Astrocyte of the hippocampus (primary cell): ENCODE measurements at places on chromosomes 6 and 20.

DNA sequence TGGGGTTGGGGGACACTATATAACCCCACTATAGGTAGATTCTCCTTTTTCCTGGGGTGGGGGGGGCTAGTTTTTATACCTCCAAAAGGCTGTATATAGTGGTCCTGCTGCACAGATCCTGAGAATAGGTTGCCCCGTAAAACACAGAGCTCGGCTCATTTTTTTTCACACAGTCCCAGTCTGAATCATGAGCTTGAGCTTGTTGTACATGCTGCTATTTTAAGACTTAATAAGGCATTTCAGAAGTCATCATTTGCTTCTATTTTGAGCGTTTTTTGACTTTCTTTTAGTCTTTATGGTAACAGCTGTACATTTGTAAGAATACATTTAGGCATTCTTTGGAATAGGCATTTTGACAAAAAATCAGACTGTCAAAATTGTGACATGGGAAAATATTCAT, 30.5 kb downstream of the SLC9A8 start:
- DNase-seq = no peak

DNA sequence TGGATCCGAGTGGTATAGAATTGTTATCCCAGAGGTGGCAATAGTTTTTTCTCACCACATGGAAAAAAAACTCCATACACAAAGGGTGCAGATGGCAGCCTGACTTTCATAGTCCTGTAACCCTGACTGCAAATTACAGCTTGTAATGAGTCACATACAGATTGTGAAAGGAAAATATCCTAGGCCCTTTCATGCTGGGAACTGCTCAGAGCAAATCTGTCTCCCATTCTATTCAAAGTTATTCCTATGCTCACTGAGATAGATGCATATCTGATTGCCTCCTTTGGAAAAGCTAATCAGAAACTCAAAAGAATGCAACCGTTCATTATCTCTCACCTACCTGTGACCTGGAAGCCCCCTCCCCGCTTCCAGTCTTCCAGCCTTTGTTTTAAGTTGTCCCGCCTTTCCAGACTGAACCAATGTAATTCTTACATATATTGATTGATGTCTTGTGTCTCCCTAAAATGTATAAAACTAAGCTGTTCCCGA, 108.7 kb upstream of the MAP3K4 start:
- DNase-seq = peak; percentile 39

GRCh38 chr6:157885876-157886275, 62.8 kb downstream of the SNX9 start:
- no peak for DNase-seq

DNA sequence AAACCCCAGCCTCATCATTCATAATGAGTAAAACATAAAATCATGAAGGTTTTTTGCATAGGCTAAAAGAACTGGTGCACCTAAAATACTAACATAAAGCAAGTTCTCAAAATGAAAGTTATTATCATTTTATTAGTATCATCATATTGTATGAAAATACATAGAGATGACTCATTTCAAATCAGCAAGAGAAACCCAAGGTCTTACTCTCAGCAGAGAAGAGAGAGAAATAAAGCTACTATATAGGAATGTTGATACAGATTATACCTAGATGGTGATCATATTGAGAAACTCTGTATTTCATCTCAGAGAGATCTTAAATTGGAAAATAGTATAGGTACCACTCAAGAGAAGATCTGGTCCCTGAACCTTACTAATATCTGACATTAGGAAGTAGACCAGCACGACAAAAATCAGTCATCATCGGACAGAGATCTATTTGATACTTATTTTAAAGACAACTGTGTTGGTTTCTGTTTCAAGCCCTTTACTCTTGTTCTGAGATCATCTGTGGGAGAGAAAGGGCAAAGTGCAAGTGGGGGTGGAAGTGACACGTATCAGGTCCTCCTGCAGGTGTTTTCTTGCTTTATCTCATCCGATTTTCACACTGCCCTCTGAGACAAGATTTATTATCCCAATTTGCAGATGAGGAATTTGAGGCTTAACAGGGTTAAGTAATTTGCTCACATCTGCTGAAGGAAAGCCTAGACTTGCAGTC, 532.3 kb downstream of the MAFB start:
- DNase-seq = no peak

- DNase-seq = peak; percentile 73
Observed at GRCh38 chr6:108588586-108588985, 27.9 kb downstream of the FOXO3 start.

GRCh38 chr20:32358883-32359632, 927 bp downstream of the ASXL1 start:
- peak; percentile 80 for DNase-seq

GRCh38 chr20:17885544-17885943, 83.0 kb downstream of the SNX5 start:
- no peak for DNase-seq

DNA sequence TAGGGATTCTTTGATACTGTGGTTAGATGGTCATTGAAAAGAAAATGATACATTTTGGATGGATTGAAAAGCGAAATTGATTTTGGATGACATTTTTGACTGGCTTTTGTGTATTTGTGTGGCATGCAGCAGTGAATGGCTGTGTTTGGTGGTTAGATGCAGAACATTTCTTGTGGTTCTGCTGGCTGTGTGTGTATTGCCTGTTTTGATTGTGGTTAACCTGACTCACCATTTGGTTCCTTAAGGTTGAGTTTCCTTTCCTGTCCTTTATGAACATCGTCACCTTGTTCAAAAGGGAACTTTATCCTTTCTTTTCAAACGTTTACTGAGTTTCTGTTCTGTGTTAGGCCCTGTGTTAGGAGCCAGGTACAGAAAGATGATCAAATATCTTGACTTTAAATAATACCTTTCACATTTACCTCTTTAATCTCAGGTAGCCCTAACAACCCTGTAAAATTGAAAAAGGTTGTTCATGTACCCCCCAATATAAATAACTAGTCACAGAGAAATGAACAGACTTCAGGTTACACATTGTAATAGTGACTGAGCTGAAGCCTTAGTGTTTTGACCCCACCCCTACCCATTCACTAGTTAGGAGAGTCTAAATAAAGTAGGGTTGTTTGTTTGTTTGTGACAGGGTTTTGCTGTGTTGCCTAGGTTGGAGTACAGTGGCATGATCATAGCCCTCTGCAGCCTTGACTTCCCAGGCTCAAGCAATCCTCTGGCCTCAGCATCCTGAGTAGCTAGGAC, 23.8 kb downstream of the ANKS1A start:
- DNase-seq = peak; percentile 90

GRCh38 chr6:17042422-17043147, 59.3 kb upstream of the STMND1 start:
- peak; percentile 83 for DNase-seq

DNA sequence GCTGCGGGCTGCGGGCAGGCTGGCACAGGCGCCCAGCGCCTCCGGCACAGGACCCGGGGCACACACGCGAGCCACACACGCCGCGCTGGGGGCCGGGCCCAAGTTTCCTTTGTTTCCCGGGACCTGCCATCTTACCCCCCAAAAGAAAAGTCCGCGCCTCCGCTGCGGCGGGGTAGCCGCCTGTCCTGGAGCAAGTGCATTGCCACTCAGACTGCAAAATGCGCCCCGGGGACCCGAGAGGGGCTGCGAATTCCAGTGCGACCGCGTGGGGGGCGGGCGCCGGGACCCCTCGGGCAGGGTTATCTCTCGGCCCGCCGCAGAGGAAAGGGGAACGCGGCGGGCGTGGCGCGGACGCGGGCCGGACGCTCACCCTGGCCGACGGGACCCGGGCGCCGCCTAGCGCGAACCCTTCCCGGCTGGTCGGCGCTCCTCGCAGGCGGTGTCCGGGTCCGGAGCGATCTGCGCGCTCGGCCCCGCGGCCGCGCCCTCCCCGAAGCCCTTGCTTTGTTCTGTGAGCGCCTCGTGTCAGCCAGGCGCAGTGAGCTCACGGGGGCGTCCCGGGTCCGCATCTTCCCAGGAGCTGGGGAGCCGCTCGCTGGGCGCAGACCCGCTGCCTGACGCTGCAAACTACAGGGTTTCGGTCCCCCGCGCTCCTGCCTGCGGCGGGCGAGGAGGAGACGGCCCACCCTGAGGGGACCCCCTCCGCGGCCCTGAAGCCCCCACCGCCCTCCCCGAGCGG, 639 bp upstream of the CD24 start:
- DNase-seq = peak; percentile 86

DNA sequence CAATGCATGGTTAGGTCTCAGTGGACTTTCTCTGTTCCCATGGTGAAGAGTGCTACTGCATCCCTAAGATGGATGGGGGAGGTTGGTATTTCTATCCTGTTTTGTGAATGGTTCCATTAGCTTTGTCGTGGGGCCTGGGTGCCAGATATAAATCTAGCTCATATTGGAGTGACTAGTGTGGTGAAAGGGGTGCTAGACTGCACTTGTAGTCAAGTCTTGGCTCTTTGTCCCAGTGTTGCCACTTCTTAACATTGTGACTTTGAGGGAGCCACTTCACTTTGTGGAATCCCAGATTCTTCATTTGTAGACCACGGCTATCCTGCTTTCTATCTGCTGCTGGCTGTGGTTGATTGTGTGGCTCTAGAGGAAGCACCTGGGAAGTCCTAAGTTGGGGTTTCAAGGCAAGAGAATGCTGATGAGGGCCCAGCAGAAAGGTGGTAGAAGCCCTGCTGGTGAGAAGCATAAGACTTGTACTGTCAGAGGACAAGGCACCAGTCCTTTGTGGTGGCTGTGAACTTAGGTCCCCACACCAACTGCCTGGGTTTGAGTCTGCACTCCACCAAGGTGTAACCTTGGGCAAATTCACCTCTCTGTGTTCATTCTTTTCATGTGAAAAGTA, 44.1 kb downstream of the VAPB start:
- DNase-seq = no peak
